ENCODE measurements at places on chromosomes 12 and 14.
A peak's percentile ranks its signal among the peaks of the same experiment; 100 is the strongest.

DNA sequence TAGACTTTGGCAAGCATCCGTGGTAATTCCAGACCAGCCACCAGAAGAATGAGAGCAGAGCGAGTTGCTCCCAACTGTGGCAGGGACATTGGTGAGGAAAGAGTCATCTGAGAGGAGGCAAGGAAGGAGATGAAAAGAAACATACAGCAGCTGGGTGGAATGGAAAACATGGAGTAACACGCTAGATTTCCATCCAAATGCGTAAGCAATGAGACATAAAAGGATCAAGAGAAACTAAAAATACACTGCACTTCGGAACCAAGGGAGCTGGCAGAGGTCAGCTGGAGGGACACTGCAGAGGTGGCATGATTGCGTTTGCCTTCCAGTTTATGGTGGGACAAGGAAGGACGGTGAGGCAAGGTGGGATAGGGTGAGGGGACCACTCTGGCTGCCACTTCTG is 82.9 kb downstream of the DDX51 start:
- H3K4me1 ChIP-seq, result peaks cover 9% of the 10 kb centered on the region
- no peak overlapping the region for H3K4me3 ChIP-seq
- peaks cover 59% of the 10 kb centered on the region for H3K36me3 ChIP-seq

GRCh38 chr14:60233891-60234290 is 15.1 kb upstream of the PPM1A start:
- no peaks in the 10 kb centered on the region for H3K4me1 ChIP-seq
- H3K4me3 ChIP-seq, result no peak overlapping the region

- no peaks in the 10 kb centered on the region for H3K36me3 ChIP-seq
- H3K4me1 ChIP-seq, result peaks cover 13% of the 10 kb centered on the region
- no peak overlapping the region for H3K4me3 ChIP-seq
- no peak for DNase-seq
- no peak overlapping the region for H3K27ac ChIP-seq
Measured at GRCh38 chr14:90658541-90658967, 157.7 kb downstream of the TTC7B start.

DNA sequence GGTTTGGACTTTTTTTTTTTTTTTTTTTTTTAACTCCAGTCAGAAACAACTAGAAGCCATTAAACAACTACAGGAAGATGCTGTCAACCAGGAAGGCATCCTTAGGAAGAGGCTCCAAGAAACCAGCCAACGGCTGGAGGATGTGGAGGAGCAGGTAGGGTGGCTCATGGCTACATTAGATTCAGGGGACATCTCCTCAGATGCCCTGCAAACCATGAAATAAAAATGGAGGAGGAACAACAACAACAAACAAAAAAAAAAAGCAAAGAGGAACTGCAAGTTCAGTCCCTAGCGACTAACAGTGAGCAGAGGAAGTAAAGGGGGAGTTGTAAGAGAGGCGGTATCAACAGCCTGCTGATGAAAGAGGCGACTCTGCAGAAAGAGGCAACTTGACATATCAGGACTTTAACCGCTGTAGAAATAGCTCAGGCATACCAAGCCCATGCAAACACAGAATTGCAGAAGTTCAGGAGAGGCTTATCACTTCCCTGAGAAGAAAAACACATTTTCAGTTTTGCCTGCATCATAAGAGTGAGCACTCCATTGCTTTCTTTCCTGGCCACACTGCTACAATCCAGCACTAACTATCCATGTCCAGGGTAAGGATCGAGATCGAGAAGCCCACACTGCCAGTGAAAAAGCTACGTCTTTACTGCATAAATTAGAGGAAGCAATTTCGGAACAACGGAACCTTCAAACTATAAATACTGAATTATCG is 103.5 kb upstream of the BCAT1 start:
- no peaks in the 10 kb centered on the region for H3K36me3 ChIP-seq
- H3K4me1 ChIP-seq, result peaks cover 45% of the 10 kb centered on the region
- H3K27me3 ChIP-seq, result peaks cover 3% of the 10 kb centered on the region
- peak overlapping the region; percentile 85 for H3K4me3 ChIP-seq
- H3K27ac ChIP-seq, result peak overlapping the region; percentile 100
- DNase-seq, result peak; percentile 61

- peaks cover 17% of the 10 kb centered on the region for H3K4me1 ChIP-seq
- no peak for DNase-seq
- peak overlapping the region; percentile 60 for H3K27ac ChIP-seq
- peaks cover 9% of the 10 kb centered on the region for H3K27me3 ChIP-seq
Measured at GRCh38 chr12:6361834-6362233, 13.5 kb downstream of the SCNN1A start.

DNA sequence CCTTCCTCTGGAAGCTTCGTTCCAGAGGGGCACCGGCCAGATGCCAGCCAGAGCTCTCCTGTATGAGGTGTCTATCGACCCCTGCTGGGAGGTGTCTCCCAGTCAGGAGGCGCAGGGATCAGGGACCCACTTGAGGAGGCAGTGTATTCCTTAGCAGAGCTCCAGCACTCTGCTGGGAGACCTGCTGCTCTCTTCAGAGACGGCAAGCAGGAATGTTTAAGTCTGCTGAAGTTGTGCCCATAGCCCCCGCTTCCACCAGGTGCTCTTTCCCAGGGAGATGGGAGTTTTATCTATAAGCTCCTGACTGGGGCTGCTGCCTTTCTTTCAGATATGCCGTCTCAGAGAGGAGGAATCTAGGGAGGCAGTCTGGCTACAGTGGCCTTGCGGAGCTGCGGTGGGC is 22.2 kb upstream of the NAV3 start:
- H3K4me3 ChIP-seq, result no peak overlapping the region
- no peaks in the 10 kb centered on the region for H3K4me1 ChIP-seq
- no peak overlapping the region for H3K27ac ChIP-seq
- H3K36me3 ChIP-seq, result no peaks in the 10 kb centered on the region

DNA sequence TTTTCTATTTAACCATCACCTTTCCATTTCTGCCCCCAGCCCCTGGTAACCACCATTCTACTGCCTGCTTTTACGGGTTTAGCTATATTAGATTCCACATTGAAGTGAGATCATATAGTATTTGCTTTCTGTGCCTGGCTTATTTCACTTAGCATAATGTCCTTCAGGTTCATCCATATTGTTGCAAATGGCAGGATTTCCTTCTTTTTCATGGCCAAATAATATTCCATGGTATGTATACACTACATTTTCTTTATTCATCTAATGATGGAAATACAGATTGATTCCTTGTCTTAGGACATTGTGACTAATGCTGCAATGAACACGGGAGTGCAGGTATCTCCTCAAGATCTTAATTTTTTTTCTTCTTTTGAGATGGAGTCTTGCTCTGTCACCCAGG is 202.2 kb downstream of the APAF1 start:
- H3K27ac ChIP-seq, result no peak overlapping the region
- H3K4me3 ChIP-seq, result no peak overlapping the region

DNA sequence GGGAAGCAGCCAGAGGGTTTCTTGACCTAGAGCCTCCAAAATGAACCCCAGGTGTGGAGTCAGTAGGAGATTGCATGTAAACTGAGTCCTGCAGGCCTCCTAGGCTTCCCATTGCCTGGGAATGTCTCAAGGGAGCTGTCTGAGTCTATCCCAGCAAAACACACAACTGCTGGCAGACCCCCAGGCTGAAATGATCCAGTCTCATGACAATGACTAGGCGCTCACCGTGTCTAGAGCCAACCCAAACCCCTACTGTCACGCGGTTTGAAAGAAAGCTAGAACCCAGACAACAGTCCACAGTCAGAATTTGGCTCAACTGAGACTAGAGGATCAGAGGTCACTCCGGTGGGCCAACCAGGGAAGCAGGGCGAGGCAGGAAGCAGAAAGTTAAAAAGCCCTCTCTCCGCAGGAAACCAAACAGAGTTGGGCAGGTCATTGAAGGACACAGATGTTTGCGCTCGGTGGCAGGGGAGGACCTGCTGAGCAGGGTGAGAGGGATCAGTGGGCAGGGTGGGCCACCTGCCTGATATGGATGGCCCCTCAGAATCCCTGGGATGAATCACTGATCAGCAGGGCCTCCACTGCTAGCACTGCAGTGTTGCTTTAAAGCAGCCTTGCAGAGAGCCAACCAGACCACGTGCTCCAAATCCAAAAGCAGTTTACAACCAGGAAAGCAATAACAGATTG is 23.8 kb downstream of the ACTN1 start:
- no peak for DNase-seq
- H3K4me3 ChIP-seq, result no peak overlapping the region
- peaks cover 7% of the 10 kb centered on the region for H3K36me3 ChIP-seq
- no peaks in the 10 kb centered on the region for H3K27me3 ChIP-seq
- H3K4me1 ChIP-seq, result peaks cover 25% of the 10 kb centered on the region

DNA sequence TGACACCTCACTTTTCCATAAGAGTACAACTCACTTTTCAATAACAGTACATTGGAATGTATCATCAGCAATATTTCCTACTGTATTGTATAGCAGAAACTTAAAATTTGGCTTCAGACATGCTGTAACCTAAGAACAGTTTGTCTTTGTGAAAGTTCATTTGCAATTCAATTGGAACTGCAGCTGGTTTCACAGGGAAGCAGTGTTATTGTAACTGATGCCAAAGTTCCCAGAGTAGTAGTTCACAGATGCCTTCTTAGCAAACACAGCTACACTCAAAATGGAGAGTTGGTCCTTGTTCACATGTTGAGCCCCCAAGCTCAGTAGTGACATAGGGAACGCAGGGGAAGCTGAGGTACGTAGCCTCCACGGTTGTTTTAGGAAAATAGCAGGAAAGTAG is 23.3 kb downstream of the PPP1R36 start:
- no peak overlapping the region for H3K27ac ChIP-seq
- H3K36me3 ChIP-seq, result no peaks in the 10 kb centered on the region
- DNase-seq, result no peak
- no peaks in the 10 kb centered on the region for H3K4me1 ChIP-seq
- H3K4me3 ChIP-seq, result no peak overlapping the region
- H3K27me3 ChIP-seq, result peaks cover 11% of the 10 kb centered on the region

- no peak overlapping the region for H3K4me3 ChIP-seq
- no peaks in the 10 kb centered on the region for H3K4me1 ChIP-seq
- no peaks in the 10 kb centered on the region for H3K27me3 ChIP-seq
- DNase-seq, result no peak
- H3K27ac ChIP-seq, result no peak overlapping the region
Measured at GRCh38 chr12:132723015-132723763, 12.5 kb downstream of the PGAM5 start.

DNA sequence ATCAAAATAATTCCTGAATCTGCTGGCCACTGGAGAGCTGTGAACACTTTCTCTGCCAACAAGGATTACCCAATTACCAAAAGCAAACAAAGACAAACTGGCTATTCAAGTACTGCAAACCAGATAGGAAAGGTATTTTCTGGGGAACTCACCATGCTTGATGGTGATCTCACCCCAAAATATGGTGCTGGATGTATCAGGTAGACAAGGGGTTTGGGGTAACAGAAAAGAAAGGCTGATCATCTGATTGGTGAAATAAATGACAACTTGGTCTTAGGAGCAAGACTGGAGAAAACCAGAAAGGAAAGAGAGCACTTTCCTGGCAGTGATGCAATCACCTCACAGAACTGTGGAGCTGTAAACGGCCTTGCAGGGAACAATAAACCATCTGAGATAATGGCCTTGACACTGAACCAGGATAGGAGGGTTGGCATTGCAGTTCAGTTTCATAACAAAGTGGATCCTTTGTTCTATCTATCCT is 31.0 kb upstream of the NPFF start:
- peaks cover 45% of the 10 kb centered on the region for H3K36me3 ChIP-seq
- peaks cover under 1% of the 10 kb centered on the region for H3K4me1 ChIP-seq
- no peak overlapping the region for H3K4me3 ChIP-seq
- DNase-seq, result no peak
- no peaks in the 10 kb centered on the region for H3K27me3 ChIP-seq
- no peak overlapping the region for H3K27ac ChIP-seq

GRCh38 chr12:124302807-124303578 is 8.1 kb downstream of the RFLNA start:
- no peaks in the 10 kb centered on the region for H3K27me3 ChIP-seq
- H3K4me1 ChIP-seq, result no peaks in the 10 kb centered on the region
- H3K27ac ChIP-seq, result no peak overlapping the region
- H3K4me3 ChIP-seq, result no peak overlapping the region

DNA sequence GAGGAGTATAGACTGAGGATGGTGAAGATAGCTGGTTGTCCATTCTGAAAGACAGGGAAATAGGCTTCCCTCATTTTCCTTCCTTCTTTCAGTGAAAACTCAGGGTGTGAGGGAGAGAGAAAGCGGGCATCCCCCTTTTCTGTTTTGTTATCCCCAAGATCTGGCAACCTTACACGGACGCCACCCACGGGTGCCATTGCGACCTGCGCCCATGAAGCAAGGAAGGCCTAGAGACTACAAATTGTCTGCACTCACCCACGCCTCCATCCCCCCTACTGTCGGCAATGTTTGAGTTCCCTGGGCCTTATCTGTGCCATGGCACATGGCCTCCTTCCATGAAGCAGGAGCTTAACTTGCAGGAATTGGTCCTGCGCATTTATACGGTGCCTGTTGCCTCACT is 115.0 kb upstream of the IGF1 start:
- DNase-seq, result no peak
- no peak overlapping the region for H3K27ac ChIP-seq
- no peaks in the 10 kb centered on the region for H3K36me3 ChIP-seq
- no peak overlapping the region for H3K4me3 ChIP-seq
- peaks cover 4% of the 10 kb centered on the region for H3K27me3 ChIP-seq
- H3K4me1 ChIP-seq, result no peaks in the 10 kb centered on the region

- no peak overlapping the region for H3K27ac ChIP-seq
- H3K27me3 ChIP-seq, result no peaks in the 10 kb centered on the region
- peaks cover 32% of the 10 kb centered on the region for H3K4me1 ChIP-seq
- no peak for DNase-seq
- H3K4me3 ChIP-seq, result no peak overlapping the region
Measured at GRCh38 chr12:11807458-11807857, 158.0 kb downstream of the ETV6 start.

DNA sequence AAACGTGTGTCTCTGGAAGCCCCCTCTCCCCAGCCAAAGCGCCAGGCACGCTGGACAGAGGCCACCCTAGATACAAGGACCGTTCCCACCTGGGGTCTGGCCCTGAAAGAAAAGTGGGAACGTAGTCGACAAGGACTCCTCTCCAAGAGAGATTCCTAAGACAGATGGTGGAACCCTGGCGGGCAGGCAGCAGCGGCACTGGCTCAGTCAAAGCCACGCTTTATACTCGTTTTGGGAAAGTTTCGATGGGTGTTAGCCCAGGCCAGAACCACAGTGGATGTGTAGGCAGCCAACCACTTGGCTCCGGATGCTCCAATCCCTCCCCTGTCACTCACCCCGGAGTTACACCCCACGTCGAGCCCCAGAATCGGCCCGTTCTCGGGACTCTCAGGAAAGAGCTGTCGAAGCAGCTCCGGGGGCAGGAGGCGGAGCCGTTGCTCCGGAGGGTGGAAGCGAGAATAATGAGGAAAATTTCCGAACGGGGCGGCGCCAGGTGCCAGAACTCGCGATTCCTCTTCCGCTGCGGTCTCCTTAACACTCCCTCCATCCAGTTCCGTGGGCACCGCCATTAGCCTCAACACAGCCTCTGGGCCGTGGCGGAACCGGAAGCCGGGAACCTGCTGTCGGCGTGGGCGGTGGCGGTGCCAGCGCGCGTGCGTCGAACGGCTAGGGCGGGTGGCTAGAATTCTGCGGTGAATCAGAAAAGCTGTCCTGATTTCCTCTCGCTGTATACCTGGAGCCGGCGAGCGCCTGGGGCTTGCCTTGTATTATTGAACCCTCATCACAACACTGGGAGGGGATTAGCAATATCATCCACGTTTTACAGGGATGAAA is at the start of gene BCDIN3D:
BCDIN3D (minus strand) TSS at position 588 of the 834 bp plus-strand sequence; CDS start at position 569, 19 bp downstream.
- H3K27ac ChIP-seq, result peak within 1 kb of the TSS; percentile 93
- H3K4me3 ChIP-seq, result peak within 1 kb of the TSS; percentile 94
- peak; percentile 90 for DNase-seq
- peaks cover 3% of the 10 kb centered on the region for H3K36me3 ChIP-seq
- H3K27me3 ChIP-seq, result no peaks in the 10 kb centered on the region
- H3K4me1 ChIP-seq, result peaks cover 29% of the 10 kb centered on the region

Measured in activated T-helper 2 cell treated with anti-CD3 and anti-CD28 coated beads, Interferon-gamma antibody, Interleukin-2, Interleukin-4, amounts not matched to agents 10 μg/mL and 5 μg/mL and 100 μg/mL, durations not matched to agents 14 hours and 24 hours and 36 hours (primary cell).